Upper lobe of right lung (tissue), 1 donor: ENCODE measurements at places on chromosomes 16 and 17.

DNA sequence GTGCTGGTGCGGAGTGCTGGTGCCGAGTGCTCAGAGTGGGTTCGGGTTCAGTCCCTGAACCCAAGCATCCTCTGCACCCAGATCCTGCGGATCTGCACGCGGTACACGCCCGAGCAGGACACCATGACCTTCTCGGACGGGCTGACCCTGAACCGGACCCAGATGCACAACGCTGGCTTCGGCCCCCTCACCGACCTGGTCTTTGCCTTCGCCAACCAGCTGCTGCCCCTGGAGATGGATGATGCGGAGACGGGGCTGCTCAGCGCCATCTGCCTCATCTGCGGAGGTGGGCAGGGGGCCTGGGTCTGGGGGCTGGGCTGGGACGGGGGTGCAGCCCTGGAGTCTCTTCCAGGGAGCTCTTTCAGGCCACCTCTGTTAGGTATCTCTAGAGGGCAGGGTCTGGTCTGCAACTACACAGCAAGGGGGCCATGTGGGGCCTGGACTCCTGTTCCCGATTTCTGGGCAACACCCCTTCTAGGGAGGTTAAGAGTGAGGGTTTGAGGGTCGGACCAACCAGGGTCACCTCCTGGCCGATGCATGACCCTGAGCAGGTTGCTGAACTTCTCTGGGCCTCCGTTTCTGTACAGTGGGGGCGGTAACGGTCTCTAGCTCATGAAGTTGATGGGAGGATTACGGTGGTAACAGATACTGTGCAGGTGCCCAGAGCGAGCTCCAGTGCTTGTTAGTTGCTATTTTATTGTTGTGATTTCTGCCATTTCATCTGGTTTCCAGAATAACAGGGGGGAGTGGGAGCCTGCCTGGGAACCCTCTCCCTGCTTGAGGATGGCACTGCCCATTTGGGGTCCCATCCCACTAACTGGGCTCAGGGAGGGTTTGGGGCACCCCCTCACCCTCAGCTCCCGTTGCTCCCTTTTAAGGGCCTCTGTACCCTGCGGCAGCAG lies 10.1 kb downstream of the GJD3 start:
- DNase-seq, result no peak

GRCh38 chr17:353213-353837 lies 718 bp upstream of the RPH3AL start:
- DNase-seq, result no peak

GRCh38 chr16:74261068-74261467 lies 35.5 kb upstream of the PSMD7 start:
- no peak for DNase-seq

GRCh38 chr16:70416748-70417616 lies 21.9 kb downstream of the ST3GAL2 start:
- DNase-seq, result no peak

- DNase-seq, result no peak
Measured at GRCh38 chr17:55432358-55433028, 10.9 kb upstream of the MMD start.

- no peak for DNase-seq
Measured at GRCh38 chr16:73220836-73221235, 172.9 kb upstream of the ZFHX3 start.

- DNase-seq, result peak; percentile 80
Measured at GRCh38 chr16:1533443-1533951, at the start of gene TMEM204. TMEM204 (plus strand) TSS chr16:1533666; CDS start chr16:1534276, 610 bp downstream.

DNA sequence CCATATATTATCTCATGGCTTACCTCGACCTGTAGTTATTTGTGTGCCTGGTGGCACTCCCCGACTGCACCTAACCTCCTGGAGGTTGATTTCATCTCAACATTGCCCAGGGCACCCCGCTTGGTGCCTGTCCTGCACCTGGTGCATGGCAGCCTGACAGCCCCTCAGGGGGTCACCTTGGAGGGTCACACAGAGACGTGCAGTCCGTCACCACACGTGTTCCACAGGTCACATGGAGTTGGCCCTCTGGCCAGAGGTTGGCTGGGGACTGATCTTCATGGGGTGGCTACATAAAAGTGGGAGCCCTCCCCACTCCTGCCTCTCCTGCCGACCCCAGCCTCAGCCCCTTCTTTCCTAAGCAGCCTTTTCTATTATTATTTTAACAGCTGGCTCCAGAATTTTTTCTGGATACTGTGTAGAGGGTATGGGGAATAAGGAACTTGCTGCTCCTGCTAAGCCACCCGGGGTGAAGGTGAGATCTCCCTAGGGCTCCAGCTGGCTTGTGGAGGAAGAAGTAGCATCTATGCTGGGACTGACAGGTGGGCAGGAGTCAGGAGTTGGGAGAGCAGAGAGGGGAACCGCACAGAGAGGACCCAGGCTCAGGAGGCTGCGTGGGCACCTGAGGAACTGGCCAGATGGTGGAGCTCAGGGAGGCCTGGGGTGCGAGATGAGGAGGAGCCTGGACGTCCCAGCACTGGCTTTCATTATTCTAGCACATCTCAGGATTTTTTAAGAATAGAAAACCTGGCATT lies 12.5 kb upstream of the NKD1 start:
- no peak for DNase-seq

GRCh38 chr17:50204431-50204830 lies 3.0 kb upstream of the COL1A1 start:
- DNase-seq, result no peak

GRCh38 chr17:79777120-79777893 lies 641 bp upstream of the CBX2 start:
- DNase-seq, result peak; percentile 81

- no peak for DNase-seq
Measured at GRCh38 chr17:73017658-73018057, 74.8 kb downstream of the SLC39A11 start.

GRCh38 chr17:4504188-4504587 lies 5.5 kb downstream of the SPNS2 start:
- no peak for DNase-seq

GRCh38 chr17:77027271-77027889 lies 113.4 kb upstream of the SEC14L1 start:
- no peak for DNase-seq
